ENCODE measurements at places on chromosomes 11 and 22. TPM values are rescaled to one million over a fixed set of nuclear protein-coding genes. Genes with fewer than 3 reads are reported as not detected.

The TSGA10IP gene
- not detected for total RNA-seq

The VPS26B gene
- 41.9 TPM for total RNA-seq

The CERK gene
- total RNA-seq, result 50.0 TPM

The MTMR3 gene
- 17.2 TPM for total RNA-seq

The CADM1 gene
- 0.81 TPM for total RNA-seq

The MOV10L1 gene
- total RNA-seq, result 7.9 TPM

The ADM2 gene
- total RNA-seq, result 3.2 TPM

The PARVG gene
- total RNA-seq, result 0.16 TPM

The TMA7B gene
- total RNA-seq, result not detected

The GRAP2 gene
- 0.06 TPM for total RNA-seq

The DDB1 gene
- 297 TPM for total RNA-seq

The ANKK1 gene
- total RNA-seq, result not detected

The CSTPP1 gene
- 6.6 TPM for total RNA-seq

The MMP8 gene
- total RNA-seq, result not detected

The LGR4 gene
- total RNA-seq, result 6.0 TPM

The VWCE gene
- 5.0 TPM for total RNA-seq

The HTR3B gene
- total RNA-seq, result not detected

The FBLN1 gene
- total RNA-seq, result 0.16 TPM

The FLRT1 gene
- not detected for total RNA-seq

The ATP6V1E1 gene
- 98.8 TPM for total RNA-seq

The MRGPRE gene
- total RNA-seq, result not detected

The FZD4 gene
- 139 TPM for total RNA-seq

The UBQLNL gene
- total RNA-seq, result not detected

The TP53AIP1 gene
- total RNA-seq, result not detected

The KRTAP5-1 gene
- total RNA-seq, result not detected

The MPZL2 gene
- 78.2 TPM for total RNA-seq

The CLDN5 gene
- 926 TPM for total RNA-seq

Data from bladder microvascular endothelial cell (primary cell).